Ovary (tissue), 10 donors: ENCODE measurements at places on chromosomes 12 and 14.

- H3K27me3 ChIP-seq = no peaks in the 10 kb centered on the region
- H3K4me1 ChIP-seq = peaks cover 3% of the 10 kb centered on the region
- DNase-seq = no peak
- no peak overlapping the region for H3K27ac ChIP-seq
- H3K4me3 ChIP-seq = no peak overlapping the region
- no peaks in the 10 kb centered on the region for H3K36me3 ChIP-seq
Measured at GRCh38 chr14:55930016-55930784, 188.0 kb upstream of the PELI2 start.

DNA sequence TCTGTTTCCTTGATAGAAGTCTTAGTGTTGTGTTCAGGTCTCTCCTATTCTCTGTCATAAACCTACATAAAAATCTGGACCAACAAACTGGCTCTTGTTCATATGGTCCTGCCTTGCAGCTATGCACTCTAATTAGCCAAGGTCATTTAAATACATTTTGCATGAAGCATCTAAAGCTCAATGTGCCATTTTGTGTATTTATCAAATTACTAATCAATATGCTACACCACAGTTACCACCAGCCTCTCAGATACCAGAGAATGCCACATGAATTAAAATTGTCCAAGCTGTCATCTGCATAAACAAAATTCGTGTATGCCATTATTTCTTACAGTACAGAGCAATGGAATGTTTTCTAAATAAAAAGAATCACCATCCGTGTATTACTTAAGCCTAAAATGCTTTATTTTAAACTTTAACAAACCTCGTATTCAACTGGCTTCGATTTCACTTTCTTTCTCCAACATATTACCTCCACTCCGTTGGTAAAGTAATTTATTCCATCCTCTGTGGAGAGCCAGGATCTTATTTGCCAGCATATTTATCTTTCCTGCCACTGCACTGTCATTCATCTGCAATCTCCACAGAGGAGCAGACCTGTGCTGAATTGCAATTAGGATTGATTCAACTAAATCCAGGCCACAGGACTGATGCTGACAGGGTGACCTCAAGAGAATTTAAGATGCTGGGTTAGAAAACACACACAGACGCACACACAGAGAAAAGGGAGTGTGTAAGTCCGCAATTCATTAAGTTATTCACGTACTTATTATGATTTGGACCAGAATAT lies 284.1 kb upstream of the FOXG1 start:
- no peaks in the 10 kb centered on the region for H3K27me3 ChIP-seq
- no peak overlapping the region for H3K4me3 ChIP-seq
- H3K4me1 ChIP-seq = no peaks in the 10 kb centered on the region
- H3K36me3 ChIP-seq = no peaks in the 10 kb centered on the region
- DNase-seq = no peak

- DNase-seq = no peak
- H3K27me3 ChIP-seq = no peaks in the 10 kb centered on the region
- H3K36me3 ChIP-seq = no peaks in the 10 kb centered on the region
- H3K4me3 ChIP-seq = no peak overlapping the region
Measured at GRCh38 chr12:132140918-132141841, 2.9 kb downstream of the DDX51 start.

- H3K27ac ChIP-seq = no peak overlapping the region
- H3K4me3 ChIP-seq = no peak overlapping the region
- no peaks in the 10 kb centered on the region for H3K27me3 ChIP-seq
- H3K4me1 ChIP-seq = no peaks in the 10 kb centered on the region
Measured at GRCh38 chr12:26088998-26089397, 35.8 kb downstream of the BHLHE41 start.

- no peak overlapping the region for H3K4me3 ChIP-seq
- no peaks in the 10 kb centered on the region for H3K36me3 ChIP-seq
- H3K27me3 ChIP-seq = no peaks in the 10 kb centered on the region
- DNase-seq = no peak
- H3K4me1 ChIP-seq = peaks cover 2% of the 10 kb centered on the region
- no peak overlapping the region for H3K27ac ChIP-seq
Measured at GRCh38 chr14:91830777-91831176, 36.6 kb downstream of the TC2N start.

DNA sequence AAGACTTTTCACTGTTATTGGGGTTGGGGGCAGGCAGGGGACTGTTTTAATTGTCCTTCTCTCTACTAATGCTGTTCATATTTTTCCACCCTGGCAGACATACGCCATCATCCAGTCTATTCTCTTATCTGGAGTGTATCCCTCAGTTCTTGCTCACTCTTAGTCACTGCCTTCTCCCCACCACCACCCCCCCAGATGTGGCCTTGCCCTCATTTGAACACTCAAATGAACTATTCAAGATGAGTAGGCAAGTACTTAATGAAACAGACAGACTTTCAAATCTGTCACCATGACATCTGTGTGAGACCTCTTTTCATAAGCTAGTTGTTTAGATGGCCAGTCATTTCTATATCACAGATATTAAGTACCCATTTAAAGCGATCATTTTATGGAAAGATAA lies 10.1 kb downstream of the NUDT4 start:
- H3K4me3 ChIP-seq = no peak overlapping the region
- H3K4me1 ChIP-seq = peaks cover 26% of the 10 kb centered on the region
- no peaks in the 10 kb centered on the region for H3K36me3 ChIP-seq
- H3K27me3 ChIP-seq = no peaks in the 10 kb centered on the region

DNA sequence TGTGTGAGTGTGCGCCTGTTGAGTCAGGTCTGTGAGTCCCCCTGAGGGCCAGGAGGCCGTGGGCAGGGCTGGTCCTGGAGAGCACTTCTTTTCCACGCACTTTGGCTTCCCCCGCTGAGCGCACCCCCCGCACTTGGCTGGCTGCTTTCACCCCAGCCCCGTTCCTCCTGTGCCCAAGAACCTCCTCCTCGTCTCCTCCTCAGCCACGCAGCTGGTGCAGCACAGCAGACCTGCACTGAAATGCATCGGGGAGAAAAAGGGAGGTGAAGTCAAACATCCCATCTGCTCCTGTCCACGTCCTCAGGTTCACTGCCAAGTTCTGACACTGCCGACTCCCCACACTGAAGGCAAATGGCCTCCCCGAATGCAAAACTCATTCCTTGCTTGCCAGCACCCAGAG lies 362.7 kb upstream of the SFSWAP start:
- no peak for DNase-seq
- no peaks in the 10 kb centered on the region for H3K36me3 ChIP-seq
- no peak overlapping the region for H3K4me3 ChIP-seq
- peaks cover 27% of the 10 kb centered on the region for H3K4me1 ChIP-seq
- H3K27ac ChIP-seq = peak overlapping the region; percentile 68

GRCh38 chr12:89234324-89235114 lies 117.8 kb downstream of the DUSP6 start:
- H3K36me3 ChIP-seq = no peaks in the 10 kb centered on the region
- H3K27me3 ChIP-seq = no peaks in the 10 kb centered on the region

DNA sequence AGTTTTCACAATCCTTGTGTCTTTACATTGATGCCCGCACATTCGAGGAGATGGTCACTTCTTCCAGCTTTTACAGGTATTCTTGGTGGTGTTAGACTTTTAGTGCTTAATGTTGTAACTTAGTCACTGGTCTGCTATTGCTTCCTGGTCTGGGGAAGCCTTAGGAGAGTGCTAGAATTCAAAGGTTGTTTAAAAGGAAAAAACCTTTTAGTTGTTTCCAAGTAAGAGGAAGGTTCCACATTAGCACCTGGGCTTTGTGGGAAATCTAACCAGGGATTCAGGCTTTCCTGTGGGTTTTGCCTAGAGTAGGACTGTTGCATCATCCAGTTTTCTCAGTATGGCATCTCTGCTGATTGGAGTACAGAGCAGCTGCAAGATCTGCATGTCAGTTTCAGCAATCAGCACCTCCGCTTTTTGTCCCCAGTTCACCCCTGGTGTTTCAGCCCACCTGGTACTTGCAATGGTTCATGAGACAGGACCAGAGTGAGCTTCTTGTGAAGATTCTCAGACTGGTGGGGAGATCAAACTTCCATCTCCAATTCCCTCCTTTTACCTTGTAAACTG lies 44.0 kb upstream of the PLBD1 start:
- no peaks in the 10 kb centered on the region for H3K36me3 ChIP-seq
- no peak for DNase-seq
- no peak overlapping the region for H3K4me3 ChIP-seq
- H3K27me3 ChIP-seq = no peaks in the 10 kb centered on the region
- no peaks in the 10 kb centered on the region for H3K4me1 ChIP-seq
- H3K27ac ChIP-seq = no peak overlapping the region

DNA sequence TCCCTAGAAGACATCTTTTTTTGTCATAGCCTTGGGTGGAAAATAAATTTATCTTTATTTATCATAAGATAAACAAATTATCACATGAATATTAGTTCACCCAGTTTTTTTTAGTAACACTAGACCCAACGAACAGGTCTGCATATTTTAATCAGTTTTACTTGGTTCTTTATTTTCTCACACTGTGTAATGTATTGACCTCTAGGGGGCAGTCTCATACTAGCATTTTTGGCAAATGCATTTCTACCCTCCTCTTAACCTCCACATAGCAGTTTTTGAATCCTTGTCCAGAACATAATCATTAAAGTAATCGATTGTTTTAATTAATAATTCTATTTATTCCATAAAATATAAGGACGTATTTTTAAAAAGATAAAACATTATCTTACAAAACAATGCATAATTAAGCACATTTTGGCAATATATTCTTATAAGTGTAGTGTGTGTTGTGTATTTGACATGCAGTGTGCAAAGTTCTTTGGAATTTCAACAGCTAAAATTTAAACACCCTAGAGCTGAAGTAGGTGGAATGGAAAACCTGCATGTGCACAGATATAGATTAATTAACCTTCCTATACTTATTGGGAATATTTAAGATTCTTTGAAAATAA lies 31.6 kb upstream of the PTPRQ start:
- no peak overlapping the region for H3K4me3 ChIP-seq
- H3K27me3 ChIP-seq = no peaks in the 10 kb centered on the region
- H3K4me1 ChIP-seq = no peaks in the 10 kb centered on the region
- DNase-seq = no peak
- no peak overlapping the region for H3K27ac ChIP-seq

DNA sequence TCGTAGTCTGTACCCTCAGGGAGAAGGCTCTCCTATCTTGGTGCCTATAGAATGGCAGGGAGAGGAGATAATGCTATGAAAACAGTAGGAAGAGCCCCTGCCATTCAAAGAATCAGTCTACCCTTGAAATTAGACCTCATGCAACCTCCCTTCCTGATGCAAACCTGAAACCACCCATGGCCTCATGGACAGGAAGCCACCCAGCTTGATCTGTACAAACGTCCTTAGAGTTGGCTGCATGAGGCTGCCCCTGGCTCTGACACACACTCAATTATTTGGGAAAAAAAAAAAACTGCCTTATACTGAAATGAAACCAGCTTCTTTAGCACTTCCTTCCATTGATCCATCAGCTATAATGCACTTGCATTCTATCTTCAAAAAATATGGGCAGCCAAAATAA lies 116.6 kb upstream of the BCL2L14 start:
- H3K4me3 ChIP-seq = no peak overlapping the region
- H3K27ac ChIP-seq = no peak overlapping the region
- H3K4me1 ChIP-seq = no peaks in the 10 kb centered on the region
- no peak for DNase-seq
- no peaks in the 10 kb centered on the region for H3K36me3 ChIP-seq

- H3K27ac ChIP-seq = no peak overlapping the region
- no peak for DNase-seq
- H3K4me3 ChIP-seq = no peak overlapping the region
- H3K4me1 ChIP-seq = no peaks in the 10 kb centered on the region
- H3K27me3 ChIP-seq = no peaks in the 10 kb centered on the region
Measured at GRCh38 chr14:26113911-26114640, 483.8 kb downstream of the NOVA1 start.

GRCh38 chr14:91911474-91912032 lies 35.9 kb downstream of the FBLN5 start:
- no peak overlapping the region for H3K4me3 ChIP-seq
- no peak overlapping the region for H3K27ac ChIP-seq
- H3K27me3 ChIP-seq = no peaks in the 10 kb centered on the region
- H3K36me3 ChIP-seq = no peaks in the 10 kb centered on the region
- no peaks in the 10 kb centered on the region for H3K4me1 ChIP-seq

GRCh38 chr12:53074283-53074998 lies 4.7 kb downstream of the SPRYD3 start:
- peak; percentile 20 for DNase-seq
- no peak overlapping the region for H3K4me3 ChIP-seq
- H3K27ac ChIP-seq = peak overlapping the region; percentile 36
- peaks cover 41% of the 10 kb centered on the region for H3K4me1 ChIP-seq
- H3K36me3 ChIP-seq = no peaks in the 10 kb centered on the region

DNA sequence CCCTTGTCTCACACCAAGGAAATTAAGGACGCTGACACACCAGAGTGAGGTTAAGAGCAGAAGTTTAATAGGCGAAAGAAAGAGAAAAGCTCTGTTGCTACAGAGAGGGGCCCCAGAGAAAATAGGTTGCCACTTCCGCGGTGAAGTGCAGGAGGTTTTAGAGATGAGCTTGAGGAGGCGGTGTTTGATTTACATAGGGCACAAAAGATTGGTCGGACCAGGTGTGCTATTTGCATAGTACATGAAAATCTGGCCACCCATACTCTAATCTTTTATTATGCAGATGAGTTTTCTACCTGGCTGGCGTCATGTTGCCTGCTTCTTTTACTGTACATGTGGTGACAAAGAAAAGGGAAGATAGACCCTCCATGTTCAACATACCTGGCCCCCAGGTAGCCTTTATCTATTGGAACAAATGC lies 23.3 kb upstream of the MYF6 start:
- H3K27me3 ChIP-seq = no peaks in the 10 kb centered on the region
- DNase-seq = no peak
- H3K27ac ChIP-seq = no peak overlapping the region
- no peaks in the 10 kb centered on the region for H3K4me1 ChIP-seq
- H3K4me3 ChIP-seq = no peak overlapping the region
- no peaks in the 10 kb centered on the region for H3K36me3 ChIP-seq

- peaks cover 1% of the 10 kb centered on the region for H3K4me1 ChIP-seq
- DNase-seq = no peak
- H3K27ac ChIP-seq = no peak overlapping the region
- H3K27me3 ChIP-seq = no peaks in the 10 kb centered on the region
- H3K36me3 ChIP-seq = no peaks in the 10 kb centered on the region
- H3K4me3 ChIP-seq = no peak overlapping the region
Measured at GRCh38 chr12:69988481-69989321, 163.7 kb downstream of the MYRFL start.

GRCh38 chr14:100109594-100109955 lies 44.4 kb downstream of the EVL start:
- H3K36me3 ChIP-seq = no peaks in the 10 kb centered on the region
- peaks cover 24% of the 10 kb centered on the region for H3K4me1 ChIP-seq
- no peaks in the 10 kb centered on the region for H3K27me3 ChIP-seq
- H3K27ac ChIP-seq = no peak overlapping the region

GRCh38 chr12:83575326-83575725 lies 888.6 kb downstream of the TMTC2 start:
- no peak overlapping the region for H3K4me3 ChIP-seq
- no peaks in the 10 kb centered on the region for H3K4me1 ChIP-seq
- H3K36me3 ChIP-seq = no peaks in the 10 kb centered on the region
- H3K27ac ChIP-seq = no peak overlapping the region
- no peaks in the 10 kb centered on the region for H3K27me3 ChIP-seq
- DNase-seq = no peak

DNA sequence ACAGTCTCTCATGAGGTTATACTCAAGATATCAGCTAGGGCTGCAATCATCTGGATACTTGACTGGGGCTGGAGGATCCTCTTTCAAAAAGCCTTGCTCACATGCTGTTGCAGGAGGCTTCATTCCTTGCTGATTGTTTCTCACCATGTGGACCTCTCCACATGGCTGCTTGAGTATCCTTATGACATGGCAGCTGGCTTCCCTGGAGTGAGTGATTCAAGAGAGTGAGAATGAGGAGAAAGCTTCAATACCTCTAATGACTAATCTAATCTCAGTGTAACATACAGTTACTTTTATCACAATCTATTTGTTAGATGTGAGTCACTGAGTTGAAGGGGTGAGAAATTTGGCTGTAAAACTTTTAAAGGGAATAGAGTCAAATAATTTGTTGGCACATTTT lies 14.4 kb upstream of the SDR39U1 start:
- no peak overlapping the region for H3K4me3 ChIP-seq
- no peak for DNase-seq
- no peak overlapping the region for H3K27ac ChIP-seq
- H3K27me3 ChIP-seq = no peaks in the 10 kb centered on the region
